ENCODE measurements at places on chromosomes 16 and 17. TPM values are rescaled to one million over a fixed set of nuclear protein-coding genes. Genes with fewer than 3 reads are reported as not detected.

Gene CCL8
- 3.1 TPM for total RNA-seq

Gene MCRIP1
- total RNA-seq = 102 TPM

Gene TMEM98
- 8.4 TPM for total RNA-seq

Gene KRTAP1-1
- total RNA-seq = not detected

Gene SERPINF2
- 0.83 TPM for total RNA-seq

- peaks cover 24% of the 10 kb centered on the region for H3K4me1 ChIP-seq
- no peak overlapping the region for H3K4me3 ChIP-seq
- H3K27me3 ChIP-seq = no peaks in the 10 kb centered on the region
- DNase-seq = no peak
- no peaks in the 10 kb centered on the region for H3K36me3 ChIP-seq
- H3K27ac ChIP-seq = no peak overlapping the region
Measured at GRCh38 chr17:47267354-47267828, 13.8 kb downstream of the ITGB3 start.

GRCh38 chr17:39667262-39667944 lies 850 bp upstream of the PNMT start:
- DNase-seq = peak; percentile 57
- H3K27ac ChIP-seq = peak overlapping the region; percentile 96
- H3K36me3 ChIP-seq = no peaks in the 10 kb centered on the region
- H3K27me3 ChIP-seq = no peaks in the 10 kb centered on the region

- no peaks in the 10 kb centered on the region for H3K4me1 ChIP-seq
- no peaks in the 10 kb centered on the region for H3K27me3 ChIP-seq
- peaks cover 85% of the 10 kb centered on the region for H3K36me3 ChIP-seq
- H3K4me3 ChIP-seq = no peak overlapping the region
- H3K27ac ChIP-seq = no peak overlapping the region
Measured at GRCh38 chr16:67731071-67731752, 12.1 kb upstream of the GFOD2 start.

DNA sequence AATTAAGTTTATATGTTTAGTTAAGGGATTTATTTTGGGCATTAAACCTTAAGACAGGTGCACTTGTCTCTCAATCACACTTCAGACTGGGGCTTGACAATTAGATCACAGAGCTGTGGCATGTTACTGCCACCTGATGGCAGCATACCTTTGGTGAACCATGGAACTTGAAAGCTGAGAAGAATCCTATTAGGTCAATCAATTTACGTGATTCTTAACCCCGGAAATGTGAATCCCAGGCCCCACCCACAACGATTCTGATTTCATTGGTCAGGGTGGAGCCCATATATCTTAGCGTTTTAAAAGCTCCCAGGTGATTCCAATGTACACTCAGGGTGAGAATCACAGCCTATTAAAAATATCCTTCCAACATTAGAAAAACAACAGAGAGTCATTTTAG lies 91.0 kb downstream of the GSG1L start:
- DNase-seq = no peak
- H3K4me3 ChIP-seq = no peak overlapping the region
- H3K36me3 ChIP-seq = no peaks in the 10 kb centered on the region
- H3K27me3 ChIP-seq = no peaks in the 10 kb centered on the region
- no peaks in the 10 kb centered on the region for H3K4me1 ChIP-seq

GRCh38 chr17:21370430-21370829 lies 5.7 kb upstream of the KCNJ12 start:
- H3K36me3 ChIP-seq = no peaks in the 10 kb centered on the region
- H3K4me3 ChIP-seq = no peak overlapping the region
- H3K27me3 ChIP-seq = no peaks in the 10 kb centered on the region
- peak; percentile 80 for DNase-seq
- peaks cover 17% of the 10 kb centered on the region for H3K4me1 ChIP-seq
